ENCODE measurements at places on chromosomes 2 and 18.

DNA sequence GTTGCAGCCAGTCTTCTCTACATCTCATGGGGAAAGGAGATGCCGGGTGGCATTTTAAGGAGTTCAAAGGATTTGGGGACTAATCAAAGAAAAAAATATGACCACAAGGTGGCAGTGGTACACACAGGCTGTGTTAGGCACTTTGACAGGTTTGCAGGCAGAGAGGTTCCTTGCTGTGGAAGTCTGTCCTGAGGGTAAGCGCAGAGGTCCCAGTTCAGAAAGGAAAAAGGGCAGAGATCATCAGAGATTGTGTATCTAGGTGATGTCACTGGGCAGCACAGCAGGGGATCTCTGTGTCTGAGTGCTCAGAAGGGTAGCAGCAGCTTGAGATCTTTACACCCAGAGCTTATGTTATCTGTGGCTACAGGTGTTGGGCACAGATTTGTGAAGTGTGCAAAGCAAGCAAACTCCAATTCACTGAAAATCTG lies 231.4 kb downstream of the LRRTM1 start:
- DNase-seq = peak; percentile 15

- peak; percentile 27 for DNase-seq
Observed at GRCh38 chr18:8480506-8481328, 128.5 kb upstream of the RAB12 start.

GRCh38 chr2:230422149-230422548 lies 6.1 kb downstream of the SP100 start:
- no peak for DNase-seq

GRCh38 chr2:43225093-43225787 lies 1.2 kb downstream of the ZFP36L2 start:
- peak; percentile 68 for DNase-seq

GRCh38 chr2:42770288-42771131 lies 6.6 kb upstream of the OXER1 start:
- DNase-seq = peak; percentile 4

GRCh38 chr2:128405467-128405900 lies 86.8 kb upstream of the HS6ST1 start:
- no peak for DNase-seq

DNA sequence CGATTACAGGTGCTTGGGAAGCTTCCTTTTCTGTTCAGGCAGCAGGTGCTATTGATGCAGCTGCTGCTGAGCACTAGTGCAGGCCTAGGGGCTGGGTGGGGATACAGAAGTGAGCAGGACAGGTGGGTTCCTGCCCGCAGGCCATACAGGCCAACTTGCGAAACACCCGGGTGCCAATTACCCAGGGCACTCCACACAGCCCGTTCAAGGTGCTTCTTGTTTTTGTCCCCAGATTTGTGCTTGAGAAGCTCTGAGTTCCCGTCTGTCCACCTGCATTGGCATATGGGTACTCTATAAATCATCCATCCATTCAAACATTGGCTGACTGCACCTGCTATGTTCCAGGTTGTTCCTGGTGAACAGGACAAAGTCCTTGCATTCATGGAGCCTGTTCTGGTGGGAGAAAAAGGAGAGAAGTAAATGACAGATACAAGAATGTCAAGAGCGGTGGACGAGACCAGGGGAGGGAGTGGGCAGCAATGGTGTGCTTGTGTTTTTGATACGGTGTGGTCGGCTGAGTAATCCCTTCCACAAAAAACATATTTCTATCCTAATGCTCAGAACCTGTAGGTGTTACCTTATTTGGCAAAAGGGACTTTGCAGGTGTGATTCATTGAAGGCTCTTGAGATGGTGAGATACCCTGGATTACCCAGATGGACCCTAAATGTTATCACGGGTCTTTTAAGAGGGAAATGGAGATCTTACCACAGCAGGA lies 31.4 kb downstream of the SH3BP4 start:
- DNase-seq = no peak

DNA sequence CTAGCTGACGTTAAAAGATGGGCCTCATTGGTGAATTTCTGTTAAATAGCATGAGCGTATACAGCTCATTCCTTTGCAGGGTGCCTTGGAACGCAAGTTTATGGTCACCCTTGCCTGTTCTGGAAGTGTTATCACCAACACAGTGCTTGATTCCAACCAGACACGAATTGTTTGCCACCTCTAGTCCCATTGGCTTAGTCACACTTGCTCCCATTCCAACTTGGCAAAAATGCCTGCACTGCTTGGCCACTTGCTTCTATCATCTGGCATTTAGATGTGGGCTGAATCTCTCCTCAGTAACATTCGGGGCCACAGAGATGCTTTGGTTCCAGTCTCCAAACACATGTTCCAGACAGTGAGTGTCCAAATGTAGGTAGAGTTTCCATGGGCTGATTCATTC lies 27.5 kb upstream of the ACVR1 start:
- no peak for DNase-seq

GRCh38 chr2:141899740-141900139 lies 231.1 kb downstream of the LRP1B start:
- no peak for DNase-seq

DNA sequence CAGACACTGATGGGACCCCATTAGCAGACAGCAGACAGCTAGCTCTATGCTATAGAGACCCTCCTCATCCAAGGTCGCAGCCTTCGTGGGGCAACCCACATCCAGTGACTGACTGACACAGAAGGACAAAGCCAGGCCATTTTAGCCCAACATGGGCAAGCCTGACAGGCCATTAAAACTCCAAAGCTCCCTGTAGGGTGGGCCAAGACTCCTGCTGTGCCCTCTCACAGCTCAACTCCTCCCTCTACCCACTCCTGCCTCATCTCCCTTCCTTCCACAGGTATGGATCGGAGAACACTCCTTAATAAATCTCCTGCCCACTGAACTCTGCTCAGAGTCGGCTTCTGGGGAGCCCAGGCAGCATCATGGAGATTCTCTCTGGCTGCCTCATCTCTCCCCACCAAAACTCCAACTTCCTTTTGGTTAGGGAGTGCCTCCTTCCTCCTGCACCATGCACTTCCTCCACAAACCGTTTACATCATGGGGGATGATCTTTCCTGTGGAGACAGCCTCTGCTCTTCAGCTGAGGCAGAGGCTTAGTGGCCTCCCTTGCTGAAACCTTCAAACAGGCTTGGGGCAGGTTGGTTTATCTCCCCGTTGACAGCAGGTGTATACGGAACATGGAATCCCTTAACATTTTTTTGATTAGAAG lies 86.5 kb downstream of the ACTR3 start:
- DNase-seq = no peak

GRCh38 chr2:70569559-70569958 lies 15.9 kb upstream of the TGFA start:
- peak; percentile 76 for DNase-seq

DNA sequence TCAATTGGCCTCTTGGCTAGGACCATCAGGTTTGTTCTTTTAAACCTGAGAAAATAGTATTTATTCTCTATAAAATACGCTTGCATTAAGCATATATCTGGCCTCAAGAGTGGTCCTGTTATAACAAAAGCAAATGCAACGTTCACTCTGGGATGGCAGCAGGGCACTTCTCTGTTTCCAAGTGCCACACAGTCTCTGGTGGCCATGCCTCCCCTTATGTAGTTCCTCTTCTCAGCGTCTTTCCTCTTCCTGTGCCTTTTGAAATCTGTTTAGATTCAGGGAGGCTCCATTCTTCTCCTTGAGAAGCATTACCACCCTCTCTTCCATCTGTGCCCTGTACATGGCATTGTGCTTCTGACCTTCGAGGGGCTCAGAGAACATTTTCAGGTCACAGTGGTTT lies 51.9 kb downstream of the TSHZ1 start:
- DNase-seq = no peak

GRCh38 chr2:19635951-19636510 lies 265.8 kb downstream of the TTC32 start:
- no peak for DNase-seq

GRCh38 chr2:70904371-70905216 lies 31.1 kb upstream of the ATP6V1B1 start:
- no peak for DNase-seq

DNA sequence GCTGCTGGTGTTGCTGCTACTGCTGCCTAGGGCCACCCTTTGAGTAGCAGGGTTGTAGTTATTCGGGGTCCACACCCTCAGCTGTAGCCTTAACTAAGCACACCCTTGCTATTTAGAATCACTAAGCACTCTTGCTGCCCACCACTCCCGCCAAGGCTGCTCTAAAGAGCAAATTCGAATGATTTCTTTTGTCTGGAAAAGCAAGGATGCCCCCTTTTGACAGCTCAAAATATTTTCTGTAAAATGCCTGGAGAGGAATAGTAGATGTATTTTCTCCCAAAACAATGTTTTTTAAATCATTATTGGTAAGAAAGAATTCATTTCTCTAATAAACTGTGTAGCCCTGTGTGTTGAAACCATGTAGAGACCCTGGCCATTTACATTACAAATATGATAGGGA lies 80.8 kb upstream of the PAPOLG start:
- no peak for DNase-seq

DNA sequence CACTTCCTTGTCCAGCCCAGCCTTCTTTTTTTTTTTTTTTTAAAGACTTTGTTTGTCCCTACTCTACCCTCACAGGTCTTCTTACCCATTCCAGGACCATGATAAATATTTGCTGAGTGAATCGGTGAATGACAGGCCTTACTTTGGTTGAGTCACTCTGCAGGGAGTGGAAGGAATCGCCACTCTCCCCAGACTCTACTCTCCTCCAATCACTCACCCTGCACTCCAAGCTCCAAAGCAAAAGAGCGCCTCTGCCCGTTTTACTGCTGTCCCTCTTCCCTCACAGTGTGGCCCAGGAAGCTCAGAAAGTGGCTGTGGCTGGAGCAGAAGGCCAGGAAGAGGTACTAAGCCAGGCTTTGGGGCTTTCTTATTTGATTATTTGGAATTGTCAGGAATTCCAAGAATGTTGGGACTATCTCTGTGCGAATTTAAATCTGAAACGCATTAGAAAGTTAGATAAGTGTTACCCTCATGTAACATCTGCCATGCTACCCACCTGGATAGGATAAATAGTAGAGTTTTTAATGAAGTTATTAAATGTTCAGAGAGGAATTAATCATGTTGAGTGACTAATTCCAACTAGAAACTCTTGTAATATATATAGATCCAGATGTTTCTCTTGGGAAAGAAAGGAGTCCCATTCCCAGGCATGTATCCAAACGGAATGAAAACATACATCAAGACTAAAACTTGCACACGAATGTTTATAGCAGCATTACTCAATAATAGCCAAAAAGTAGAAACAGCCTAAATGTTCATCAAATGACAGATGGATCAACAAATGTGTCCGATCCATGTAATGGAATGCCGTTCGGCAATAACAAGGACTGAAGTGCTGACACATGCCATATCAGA lies 43.0 kb upstream of the CHMP1B start:
- peak; percentile 44 for DNase-seq

DNA sequence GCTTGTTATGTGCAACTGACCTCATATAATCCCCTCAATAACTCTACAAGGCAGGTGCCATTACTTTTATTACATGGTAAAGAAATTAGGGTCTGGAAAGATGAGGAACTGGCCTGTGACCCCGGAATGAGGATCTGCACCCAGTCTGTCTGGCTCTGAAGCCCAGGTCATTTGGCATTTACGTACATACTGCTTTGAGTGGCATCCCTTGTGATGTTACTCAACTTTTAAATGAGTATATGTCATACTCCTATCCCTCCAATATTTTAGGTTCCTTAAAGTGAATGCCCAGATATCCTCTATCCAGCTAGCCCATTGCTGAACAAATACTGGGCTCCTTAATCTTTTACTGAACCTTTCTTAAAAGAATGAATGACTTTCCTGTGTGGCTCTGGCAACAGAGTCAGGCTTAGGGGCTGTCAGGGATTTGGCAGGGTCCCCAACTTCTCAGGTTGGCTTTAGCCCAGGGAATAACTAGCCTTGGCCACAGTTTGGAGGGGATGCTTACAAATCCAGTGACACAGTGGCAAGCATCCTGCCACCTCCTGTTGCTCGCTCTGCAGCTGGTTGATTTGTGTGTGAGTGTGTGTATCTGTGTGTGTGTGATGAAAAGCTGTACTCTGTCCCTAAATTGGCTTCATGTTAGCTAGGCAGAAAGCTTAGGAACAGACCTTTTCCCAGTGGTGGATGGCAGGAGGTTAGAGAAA lies 3.4 kb upstream of the CXCR4 start:
- DNase-seq = no peak

DNA sequence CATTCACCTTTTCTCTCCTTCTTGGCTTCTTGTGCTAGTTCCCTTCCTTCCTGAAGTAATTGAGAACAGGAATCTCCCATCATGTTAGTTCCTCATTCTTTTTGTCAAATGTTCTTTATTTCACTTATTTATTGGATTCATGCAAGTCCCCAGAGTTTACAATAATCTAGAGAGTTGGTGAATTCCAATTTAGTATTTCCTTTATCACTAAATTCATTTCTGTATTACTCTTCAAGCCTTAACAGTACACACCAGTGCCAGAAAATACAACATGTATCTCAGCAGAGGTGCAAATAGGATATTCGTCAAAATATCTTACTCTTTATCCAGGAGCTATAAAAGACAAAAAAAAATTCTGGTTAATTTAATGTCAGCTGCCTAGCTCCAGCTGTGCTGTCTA lies 121.9 kb upstream of the SETBP1 start:
- DNase-seq = no peak

Data from mammary epithelial cell (primary cell).